Fibroblast of lung (primary cell): ENCODE measurements at places on chromosomes 4 and X. TPM values are rescaled to one million over a fixed set of nuclear protein-coding genes. Genes with fewer than 3 reads are reported as not detected.

Gene NAT8L
- total RNA-seq: 0.17 and 0.26 TPM in 2 replicates

- no peak overlapping the region for H3K4me3 ChIP-seq
- no peaks in the 10 kb centered on the region for H3K36me3 ChIP-seq
- H3K4me1 ChIP-seq: no peaks in the 10 kb centered on the region
- no peak for DNase-seq
- H3K27me3 ChIP-seq: peaks cover 2% of the 10 kb centered on the region
Observed at GRCh38 chr4:48047896-48048295, 31.3 kb downstream of the NIPAL1 start.

Gene FAM9B
- not detected in 2 replicates for total RNA-seq

Gene LSM6
- total RNA-seq: 28.9 and 32.6 TPM in 2 replicates

GRCh38 chr4:76886848-76887441, 11.0 kb downstream of the SOWAHB start:
- no peak overlapping the region for H3K4me3 ChIP-seq
- peaks cover 3% of the 10 kb centered on the region for H3K4me1 ChIP-seq
- no peak overlapping the region for H3K27ac ChIP-seq
- H3K36me3 ChIP-seq: no peaks in the 10 kb centered on the region
- H3K27me3 ChIP-seq: peaks cover 2% of the 10 kb centered on the region

DNA sequence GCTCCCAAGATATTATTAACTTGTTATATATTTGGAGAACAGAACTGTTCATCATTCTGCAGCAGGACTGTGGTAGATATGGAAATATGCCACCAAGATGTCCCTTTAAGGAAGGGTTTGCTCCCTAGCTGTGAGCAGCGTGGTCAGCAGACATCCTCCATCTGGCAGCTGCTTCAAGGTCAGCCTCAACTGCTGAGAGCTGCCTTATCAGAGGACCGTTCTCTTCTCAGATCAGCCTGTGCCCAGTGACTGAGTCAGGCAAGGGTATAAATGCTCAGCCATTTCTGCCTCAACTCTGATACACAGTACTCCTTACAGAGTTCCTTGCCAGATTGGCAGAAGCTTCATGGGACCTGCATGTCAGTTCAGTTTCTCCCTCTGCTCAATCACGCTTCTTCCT, 63.4 kb upstream of the MAGEB2 start:
- H3K27ac ChIP-seq: no peak overlapping the region
- no peaks in the 10 kb centered on the region for H3K27me3 ChIP-seq
- no peaks in the 10 kb centered on the region for H3K4me1 ChIP-seq

Gene GPR173
- total RNA-seq: 2.3 and 5.6 TPM in 2 replicates

GRCh38 chr4:167475951-167476350, 241.7 kb upstream of the SPOCK3 start:
- H3K4me1 ChIP-seq: no peaks in the 10 kb centered on the region
- H3K27me3 ChIP-seq: no peaks in the 10 kb centered on the region
- no peak for DNase-seq
- no peak overlapping the region for H3K4me3 ChIP-seq

GRCh38 chrX:47831788-47832187, 4.9 kb upstream of the ZNF81 start:
- no peak overlapping the region for H3K4me3 ChIP-seq
- H3K27ac ChIP-seq: no peak overlapping the region
- H3K27me3 ChIP-seq: no peaks in the 10 kb centered on the region
- no peaks in the 10 kb centered on the region for H3K36me3 ChIP-seq
- peak; percentile 20 for DNase-seq
- no peaks in the 10 kb centered on the region for H3K4me1 ChIP-seq

Gene CXorf65
- not detected in 2 replicates for total RNA-seq

- no peak overlapping the region for H3K4me3 ChIP-seq
- H3K27ac ChIP-seq: no peak overlapping the region
- no peaks in the 10 kb centered on the region for H3K36me3 ChIP-seq
Observed at GRCh38 chr4:147034372-147034771, 88.7 kb upstream of the TTC29 start.

- DNase-seq: no peak
- H3K4me1 ChIP-seq: no peaks in the 10 kb centered on the region
- no peak overlapping the region for H3K27ac ChIP-seq
- H3K4me3 ChIP-seq: no peak overlapping the region
- H3K36me3 ChIP-seq: no peaks in the 10 kb centered on the region
Observed at GRCh38 chr4:68124262-68124661, 5.4 kb downstream of the TMPRSS11F start.

GRCh38 chrX:943035-943434, 269.4 kb downstream of the CRLF2 start:
- no peaks in the 10 kb centered on the region for H3K36me3 ChIP-seq
- no peak overlapping the region for H3K4me3 ChIP-seq
- no peak for DNase-seq
- H3K27ac ChIP-seq: no peak overlapping the region

Gene RBM47
- total RNA-seq: 1.8 and 2.3 TPM in 2 replicates

Gene ENPP6
- total RNA-seq: under 0.01 and 0.17 TPM in 2 replicates

DNA sequence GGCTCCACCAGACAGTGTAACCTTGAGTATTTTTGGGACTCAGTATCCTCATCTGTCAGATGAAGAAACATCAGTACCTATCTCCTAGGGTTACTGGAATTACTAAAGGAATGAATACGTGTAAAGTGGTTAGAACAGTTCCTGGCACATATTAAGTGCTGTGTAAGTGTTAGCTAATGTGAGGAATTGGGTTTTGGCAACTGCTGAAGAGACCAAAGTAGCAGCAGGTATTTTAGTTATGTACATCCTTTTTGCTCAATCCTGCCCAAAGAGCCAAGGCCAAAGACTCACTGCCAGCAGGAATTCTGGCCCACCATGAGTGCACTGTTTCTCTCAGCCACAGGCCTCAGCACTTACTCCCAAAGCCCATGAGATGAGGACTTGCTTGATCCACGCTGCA, 16.7 kb upstream of the MCF2 start:
- no peaks in the 10 kb centered on the region for H3K36me3 ChIP-seq
- DNase-seq: no peak
- H3K27me3 ChIP-seq: no peaks in the 10 kb centered on the region
- no peaks in the 10 kb centered on the region for H3K4me1 ChIP-seq
- no peak overlapping the region for H3K27ac ChIP-seq

Gene FBXL5
- 120 and 131 TPM in 2 replicates for total RNA-seq

Gene SORBS2
- total RNA-seq: 0.26 and 0.33 TPM in 2 replicates

DNA sequence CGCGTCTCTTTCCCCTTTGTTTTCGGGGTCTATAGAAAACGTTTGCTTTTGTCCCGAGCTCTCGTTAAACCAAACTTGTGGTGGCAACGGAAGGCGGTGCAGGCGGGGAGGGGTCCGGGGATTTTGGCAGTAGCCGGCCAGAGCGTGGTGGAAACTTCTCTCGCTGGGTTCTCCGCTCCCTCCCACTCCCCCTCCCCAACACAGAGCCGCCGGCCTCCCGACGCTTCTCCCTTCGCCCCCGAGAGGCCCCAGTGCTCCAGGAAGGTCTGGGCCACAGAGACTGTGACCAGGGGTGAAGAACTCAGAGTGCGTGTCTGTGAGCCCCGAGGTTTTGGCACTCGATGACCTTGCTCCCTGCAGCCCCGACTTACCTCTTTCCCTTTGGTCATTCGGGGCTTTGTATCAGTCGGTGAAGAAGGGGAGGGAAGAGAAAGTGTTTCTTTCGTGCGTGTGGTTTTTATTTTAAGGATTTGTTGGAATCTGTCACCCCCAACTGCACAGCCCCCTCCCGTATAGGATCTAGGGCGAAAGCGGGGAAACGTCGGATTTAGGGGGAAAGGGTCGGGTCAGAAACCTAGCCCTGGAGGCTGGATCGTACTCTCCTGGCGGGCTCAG, 9.0 kb upstream of the BCOR start:
- H3K4me1 ChIP-seq: peaks cover 3% of the 10 kb centered on the region
- no peaks in the 10 kb centered on the region for H3K36me3 ChIP-seq
- DNase-seq: no peak
- peak overlapping the region; percentile 14 for H3K4me3 ChIP-seq

DNA sequence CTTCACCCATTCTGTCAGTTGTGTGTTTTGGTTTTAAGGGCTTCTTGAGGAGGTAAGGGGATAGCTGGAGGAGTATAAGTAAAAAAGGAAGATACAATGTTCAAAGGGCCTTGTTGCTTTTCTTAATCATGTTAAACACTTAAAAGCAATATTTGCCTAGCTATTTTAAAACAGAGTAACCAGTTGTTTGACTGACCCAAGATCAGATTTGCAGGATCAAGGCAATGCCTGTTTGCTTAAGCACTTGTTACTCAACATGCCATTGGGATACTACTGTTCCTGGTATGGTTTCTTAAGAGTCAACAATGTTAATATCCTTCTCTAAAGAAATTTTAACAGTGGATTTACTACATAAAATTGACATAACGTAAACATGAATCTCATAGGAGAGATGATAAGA, 2.6 kb downstream of the DCLK2 start:
- no peaks in the 10 kb centered on the region for H3K4me1 ChIP-seq
- no peaks in the 10 kb centered on the region for H3K36me3 ChIP-seq
- no peaks in the 10 kb centered on the region for H3K27me3 ChIP-seq
- H3K4me3 ChIP-seq: peak overlapping the region; percentile 78

GRCh38 chr4:152112190-152112589, 351.4 kb upstream of the GATB start:
- H3K27ac ChIP-seq: no peak overlapping the region
- no peaks in the 10 kb centered on the region for H3K36me3 ChIP-seq
- no peak overlapping the region for H3K4me3 ChIP-seq
- no peak for DNase-seq

Gene PPP3CA
- total RNA-seq: 49.8 and 79.3 TPM in 2 replicates

GRCh38 chr4:186109245-186109644, 4.7 kb downstream of the FAM149A start:
- peaks cover 14% of the 10 kb centered on the region for H3K27me3 ChIP-seq
- no peak for DNase-seq
- no peak overlapping the region for H3K4me3 ChIP-seq
- no peaks in the 10 kb centered on the region for H3K4me1 ChIP-seq
- no peaks in the 10 kb centered on the region for H3K36me3 ChIP-seq

Gene NLGN4X
- under 0.01 TPM in 1 of 2 replicates, not detected in the other for total RNA-seq

DNA sequence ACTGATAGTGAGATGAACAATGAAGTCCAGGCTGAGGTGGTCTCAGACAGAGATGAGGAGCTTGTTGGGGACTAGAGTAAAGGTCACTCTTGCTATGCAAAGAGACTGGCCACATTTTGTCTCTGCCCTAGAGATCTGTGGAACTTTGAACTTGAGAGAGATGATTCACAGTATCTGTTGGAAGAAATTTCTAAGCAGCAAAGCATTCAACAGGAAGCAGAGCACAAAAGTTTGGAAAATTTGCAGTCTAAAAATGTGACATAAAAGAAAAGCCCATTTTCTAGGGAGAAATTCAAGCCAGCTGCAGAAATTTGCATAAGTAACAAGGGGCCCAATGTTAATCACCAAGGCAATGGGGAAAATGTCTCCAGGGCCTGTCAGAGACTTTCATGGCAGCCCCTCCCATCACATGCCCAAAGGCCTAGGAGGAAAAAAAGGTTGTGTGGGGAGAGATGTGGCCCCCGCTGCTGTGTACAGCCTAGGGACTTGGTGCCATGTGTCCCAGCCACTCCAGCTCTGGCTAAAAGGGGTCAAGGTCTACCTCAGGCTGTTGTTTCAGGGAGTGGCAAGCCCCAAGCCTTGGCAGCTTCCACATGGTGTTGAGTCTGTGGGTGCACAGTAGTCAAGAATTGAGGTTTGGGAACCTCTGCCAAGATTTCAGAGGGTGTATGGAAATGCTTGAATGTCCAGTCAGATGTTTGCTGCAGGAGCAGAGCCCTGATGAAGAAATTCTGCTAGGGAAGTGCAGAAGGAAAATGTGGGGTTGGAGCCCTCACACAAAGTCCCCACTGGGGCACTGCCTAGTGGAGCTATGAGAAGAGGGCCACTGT, 262.8 kb downstream of the DKK2 start:
- H3K4me3 ChIP-seq: no peak overlapping the region
- H3K4me1 ChIP-seq: no peaks in the 10 kb centered on the region
- H3K27ac ChIP-seq: no peak overlapping the region

- no peaks in the 10 kb centered on the region for H3K4me1 ChIP-seq
- no peaks in the 10 kb centered on the region for H3K36me3 ChIP-seq
- H3K27ac ChIP-seq: no peak overlapping the region
- DNase-seq: no peak
- no peaks in the 10 kb centered on the region for H3K27me3 ChIP-seq
- H3K4me3 ChIP-seq: no peak overlapping the region
Observed at GRCh38 chrX:67351411-67351810, 192.4 kb upstream of the AR start.

DNA sequence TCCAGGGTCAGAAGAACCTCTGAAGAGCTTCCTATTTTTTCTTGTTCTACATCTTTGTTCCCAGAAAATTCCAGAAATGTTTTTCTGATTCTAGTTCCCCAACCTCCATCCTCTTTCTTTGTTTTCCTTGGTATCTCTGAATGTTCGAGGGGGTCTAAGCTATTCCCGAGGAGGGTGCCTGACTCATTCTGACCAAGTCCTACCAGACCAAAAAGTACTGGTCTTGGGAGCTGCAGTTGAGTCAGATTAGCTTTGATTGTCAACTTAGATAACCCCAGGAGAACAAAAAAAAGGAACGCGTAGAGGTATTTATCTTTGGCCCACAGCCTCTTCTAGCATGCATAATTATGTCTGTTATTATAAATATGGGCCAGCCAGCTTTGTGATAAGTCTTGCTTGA, 12.1 kb upstream of the TENM3 start:
- no peaks in the 10 kb centered on the region for H3K36me3 ChIP-seq
- no peak overlapping the region for H3K27ac ChIP-seq
- no peaks in the 10 kb centered on the region for H3K27me3 ChIP-seq
- DNase-seq: peak; percentile 94
- no peaks in the 10 kb centered on the region for H3K4me1 ChIP-seq

Gene TMEM128
- 21.3 and 26.4 TPM in 2 replicates for total RNA-seq

Gene KCND1
- 0.77 and 1.3 TPM in 2 replicates for total RNA-seq

Gene NAP1L5
- total RNA-seq: 5.9 and 8.9 TPM in 2 replicates

GRCh38 chr4:41288254-41288653, 31.5 kb downstream of the UCHL1 start:
- H3K27ac ChIP-seq: no peak overlapping the region
- DNase-seq: no peak
- H3K27me3 ChIP-seq: no peaks in the 10 kb centered on the region
- H3K4me1 ChIP-seq: no peaks in the 10 kb centered on the region

DNA sequence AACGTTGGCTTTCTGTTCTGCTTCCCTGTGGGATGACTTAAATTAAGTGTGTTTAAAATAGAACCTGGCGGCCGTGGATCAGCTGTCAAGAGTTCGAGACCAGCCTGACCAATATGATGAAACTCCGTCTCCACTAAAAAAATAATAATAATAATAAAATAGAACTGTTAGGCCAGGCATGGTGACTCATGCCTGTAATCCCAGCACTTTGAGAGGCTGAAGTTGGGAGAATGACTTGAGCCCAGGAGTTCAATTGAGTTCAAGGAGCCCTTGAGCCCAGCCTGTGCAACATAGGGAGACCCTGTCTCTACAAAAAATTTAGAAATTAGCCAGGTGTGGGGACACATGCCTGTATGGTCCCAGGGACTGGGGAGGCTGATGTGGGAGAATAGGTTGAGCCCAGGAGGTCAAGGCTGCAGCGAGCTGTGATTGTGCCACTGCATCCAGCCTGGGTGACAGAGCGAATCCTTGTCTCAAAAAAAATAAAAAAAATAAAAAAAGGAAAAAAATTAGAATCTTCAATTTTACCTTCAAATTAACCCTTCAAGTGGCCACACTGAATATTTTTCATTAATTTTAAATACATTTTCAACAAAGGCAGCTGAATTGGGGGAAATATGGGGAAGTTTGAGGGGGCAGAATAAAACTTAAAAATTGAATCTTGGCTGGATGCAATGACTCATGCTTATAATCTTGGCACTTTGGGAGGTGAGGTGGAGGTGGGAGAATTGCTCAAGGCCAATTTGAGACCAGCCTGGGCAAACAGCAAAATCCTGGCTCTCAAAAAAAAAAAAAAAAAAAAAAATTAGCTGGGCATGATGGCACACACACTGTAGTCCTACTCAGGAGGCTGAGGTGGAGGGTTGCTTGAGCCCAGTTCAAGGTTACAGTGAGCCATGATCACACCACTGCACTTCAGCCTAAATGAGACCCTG, 31.8 kb upstream of the HSD17B13 start:
- H3K4me1 ChIP-seq: peaks cover 5% of the 10 kb centered on the region
- peak; percentile 19 for DNase-seq
- no peak overlapping the region for H3K27ac ChIP-seq
- no peaks in the 10 kb centered on the region for H3K27me3 ChIP-seq
- H3K4me3 ChIP-seq: no peak overlapping the region
